Stimulated activated CD4-positive, alpha-beta T cell treated with anti-CD3 and anti-CD28 coated beads, Interleukin-15, amount 100 ng/mL, for 48 hours (primary cell): ENCODE measurements at places on chromosomes 16 and 17.

DNA sequence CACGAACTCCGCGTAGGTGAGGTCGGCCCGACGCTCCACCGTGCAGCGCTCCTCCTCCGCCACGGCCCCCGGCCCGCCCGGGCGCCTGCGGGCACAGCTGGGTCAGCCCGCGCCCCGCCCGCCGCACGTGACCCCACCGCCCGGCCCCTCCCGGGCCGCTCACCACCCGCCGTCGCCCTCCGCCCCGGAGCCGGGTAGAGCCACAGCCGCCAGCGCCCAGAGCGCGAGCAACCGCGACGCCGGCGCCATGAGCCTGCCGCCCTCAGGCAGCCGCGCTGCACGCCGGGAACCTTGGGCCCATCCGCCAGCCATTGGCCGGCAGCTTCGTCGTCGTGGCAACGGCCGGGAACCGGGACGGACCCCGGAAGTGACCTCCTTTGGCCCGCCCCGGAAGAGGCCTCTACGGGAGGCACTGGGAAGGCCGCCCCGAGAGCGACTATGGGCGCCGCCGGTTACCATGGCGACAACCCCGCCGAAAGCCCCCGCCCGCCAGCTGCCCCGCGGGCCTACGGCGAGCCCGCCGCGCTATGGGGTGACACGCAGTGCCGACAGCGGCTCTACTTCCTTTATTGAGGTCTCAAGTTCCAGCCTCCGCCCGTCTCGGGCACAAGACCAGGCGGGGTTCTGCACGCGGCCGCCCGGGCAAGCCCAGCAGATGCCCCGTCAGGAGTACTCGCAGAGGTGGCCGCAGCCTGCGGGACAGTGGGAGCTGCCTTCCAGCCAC lies at the start of gene JMJD8:
Gene JMJD8, minus strand, starts transcription at position 264 of the 724 bp plus-strand sequence. Its CDS starts 15 bp downstream, at position 249.
- peak; percentile 92 for DNase-seq

- DNase-seq = peak; percentile 55
Measured at GRCh38 chr17:17484451-17484899, 7.7 kb downstream of the MED9 start.

GRCh38 chr17:53058031-53058430 lies 764.7 kb upstream of the KIF2B start:
- DNase-seq = no peak

- no peak for DNase-seq
Measured at GRCh38 chr17:142876-143784, 5.8 kb downstream of the SCGB1C2 start.

DNA sequence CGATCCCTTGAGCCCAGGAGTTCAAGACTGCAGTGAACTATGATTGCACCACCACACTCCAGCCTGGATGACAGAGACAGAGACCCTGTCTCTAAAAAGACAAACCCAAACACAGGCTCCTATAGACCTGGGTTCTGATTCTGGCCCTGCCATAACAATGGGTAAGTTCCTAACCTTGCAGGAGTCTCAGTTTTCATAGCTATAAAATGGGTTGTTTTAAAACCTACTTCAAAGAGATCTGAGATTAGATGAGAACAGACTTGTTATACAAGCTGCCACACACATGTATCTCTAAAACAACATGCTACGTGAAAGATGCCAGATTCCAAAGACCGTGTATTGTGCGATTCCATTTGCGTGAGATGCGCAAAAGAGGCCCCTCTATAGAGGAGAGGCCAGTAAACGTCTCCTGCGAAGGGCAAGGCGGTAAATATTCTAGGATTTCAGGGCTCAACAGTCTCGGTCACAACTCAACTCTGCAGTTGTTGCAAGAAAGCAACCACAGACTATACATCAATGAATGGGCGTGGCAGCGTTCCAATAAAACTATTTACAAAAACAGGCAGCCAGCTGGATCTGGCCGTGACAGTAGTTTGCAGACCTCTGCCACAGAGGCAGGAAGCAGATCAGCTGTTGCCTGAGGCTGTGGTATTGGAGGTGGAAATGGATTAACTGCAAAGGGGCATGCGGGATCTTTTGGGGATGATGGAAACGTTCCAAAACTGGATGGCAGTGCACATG lies 5.9 kb downstream of the CORO7 start:
- no peak for DNase-seq

- no peak for DNase-seq
Measured at GRCh38 chr16:29835926-29836325, 15.7 kb downstream of the MVP start.

DNA sequence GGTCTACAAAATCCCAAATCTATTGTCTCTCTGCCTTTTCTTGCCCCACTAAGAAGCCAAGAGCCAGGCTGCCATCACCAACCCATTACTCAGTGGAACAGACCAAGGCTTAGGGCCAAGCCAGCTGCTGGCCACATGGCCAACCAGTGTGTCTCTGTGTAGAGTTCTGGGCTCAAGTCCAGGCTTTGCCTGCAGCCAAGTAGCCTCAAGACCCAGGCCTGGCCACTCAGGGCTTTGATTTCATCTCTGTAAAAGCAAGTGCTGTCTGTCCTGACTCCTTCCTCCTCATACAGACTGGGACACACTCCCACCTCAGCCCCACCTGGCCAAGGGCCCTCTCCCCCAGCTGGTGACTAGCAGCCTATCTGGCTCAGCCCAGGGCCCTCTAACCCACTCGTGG lies 14.6 kb downstream of the SREBF1 start:
- DNase-seq = no peak

- no peak for DNase-seq
Measured at GRCh38 chr16:25000683-25001082, 14.5 kb downstream of the ARHGAP17 start.

- no peak for DNase-seq
Measured at GRCh38 chr16:12754824-12755543, 48.7 kb downstream of the CPPED1 start.

- no peak for DNase-seq
Measured at GRCh38 chr17:6924208-6924607, 71.6 kb upstream of the ALOX12 start.

- no peak for DNase-seq
Measured at GRCh38 chr17:7203391-7203790, 16.2 kb downstream of the DLG4 start.

- no peak for DNase-seq
Measured at GRCh38 chr17:45146166-45146565, 2.1 kb upstream of the HEXIM1 start.

- DNase-seq = no peak
Measured at GRCh38 chr16:87856791-87857228, 12.5 kb downstream of the SLC7A5 start.

GRCh38 chr16:17222871-17223401 lies 247.8 kb downstream of the XYLT1 start:
- no peak for DNase-seq

DNA sequence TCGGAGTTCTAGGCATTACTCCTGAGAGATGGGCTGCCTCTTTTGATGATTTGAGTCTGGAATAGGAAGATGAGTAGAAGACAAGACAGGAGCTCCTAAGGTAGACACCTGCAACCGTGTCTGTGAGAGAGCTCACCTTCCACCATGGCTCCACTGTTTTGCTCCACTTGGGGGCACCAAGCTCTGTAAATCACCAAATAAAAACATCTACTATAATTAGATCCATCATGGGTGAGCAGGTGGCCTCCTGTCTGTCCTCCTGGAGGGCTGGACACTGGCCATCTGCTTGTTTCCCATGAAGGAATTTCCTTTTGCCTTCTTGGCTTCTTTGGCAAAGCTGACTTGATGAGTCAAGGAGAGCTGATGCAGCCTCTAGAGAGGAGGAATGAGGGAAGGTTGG lies 179.0 kb downstream of the HAPSTR1 start:
- no peak for DNase-seq

DNA sequence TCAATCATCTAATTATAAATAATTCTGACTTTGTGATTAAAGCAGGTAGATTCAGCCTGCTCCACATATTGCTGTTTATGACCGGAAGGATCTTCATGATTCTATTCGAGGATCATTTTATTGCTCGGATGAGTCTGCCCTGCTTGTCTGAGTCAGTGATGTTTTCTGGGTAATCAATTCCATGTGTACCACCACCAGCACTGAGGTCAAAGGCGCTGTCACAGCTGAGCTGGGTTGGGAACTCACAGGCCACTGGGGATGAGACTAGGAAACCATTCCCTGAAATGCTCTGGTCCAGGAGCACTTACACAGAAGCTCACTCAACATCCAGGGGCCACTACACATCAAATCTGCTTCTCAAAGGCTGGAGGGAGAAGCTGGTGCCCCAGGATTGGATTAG lies 30.4 kb upstream of the ERN1 start:
- no peak for DNase-seq

GRCh38 chr17:45747911-45748310 lies 36.2 kb upstream of the CRHR1 start:
- DNase-seq = no peak

GRCh38 chr17:76384987-76385891 lies 830 bp downstream of the SPHK1 start:
- DNase-seq = no peak

DNA sequence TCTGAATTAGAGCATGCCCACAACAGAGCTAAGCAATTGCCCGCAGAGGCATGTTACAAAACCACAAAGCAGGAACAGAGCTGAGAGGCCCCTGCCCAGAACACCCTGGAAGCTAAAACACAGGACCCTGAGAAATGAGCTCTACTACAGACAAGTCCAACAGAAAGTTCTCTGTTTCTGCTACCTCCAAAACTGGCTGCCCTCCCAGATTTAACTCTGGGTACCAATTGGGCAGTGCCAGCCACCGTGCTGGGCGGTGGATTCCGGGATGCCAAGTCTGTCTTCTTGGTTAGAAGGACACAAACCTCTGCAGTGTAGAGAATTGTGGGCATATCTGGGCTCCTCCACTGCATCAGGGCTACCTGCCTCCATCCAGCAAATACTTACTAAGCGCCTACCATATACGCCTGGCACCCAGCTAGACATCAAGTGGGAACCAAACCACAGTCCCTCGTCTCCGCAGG lies 1.0 kb downstream of the CMTM4 start:
- no peak for DNase-seq

DNA sequence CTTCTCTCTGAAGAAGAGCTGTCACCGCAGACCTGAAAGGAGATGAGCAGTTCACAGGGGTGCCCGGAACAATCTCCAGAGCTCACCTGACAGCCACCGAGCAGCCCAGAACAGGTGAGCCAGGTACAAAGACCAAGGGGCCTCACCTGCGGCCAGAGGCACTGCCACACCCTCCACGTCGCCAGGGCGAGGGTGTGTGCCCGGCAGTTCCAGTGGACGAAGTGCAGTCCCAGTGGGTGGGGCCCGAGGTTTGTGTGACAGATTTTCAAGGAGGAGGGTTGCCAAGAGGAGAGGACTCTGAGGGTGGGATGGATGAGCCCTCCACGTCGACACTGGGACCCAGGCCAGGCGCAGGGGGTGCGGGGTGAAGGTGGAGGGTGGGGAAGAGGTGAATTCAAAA lies 61.7 kb downstream of the SMPD3 start:
- DNase-seq = no peak
